ENCODE measurements at places on chromosomes 1 and 21.

DNA sequence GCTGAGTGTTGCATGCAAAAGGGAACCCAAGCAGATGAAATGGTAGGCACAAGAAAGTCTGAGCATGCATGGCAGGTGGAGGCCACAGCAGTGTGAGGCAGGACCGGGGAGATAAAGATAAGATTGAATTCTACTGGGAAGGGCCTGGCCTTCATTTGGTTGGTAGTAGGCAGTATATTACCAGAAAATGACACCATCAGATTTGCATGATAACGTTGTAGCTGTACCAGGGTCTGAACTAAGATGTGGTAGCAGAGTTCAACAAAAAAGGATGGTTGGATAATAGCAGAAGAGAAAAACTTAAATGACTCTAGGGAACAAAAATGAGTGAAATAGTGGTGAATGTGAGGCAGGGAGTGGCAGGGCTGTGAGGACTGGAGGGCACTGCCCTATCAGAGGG, 75.6 kb upstream of the DNAJC6 start:
- DNase-seq, result no peak

- DNase-seq, result no peak
Observed at GRCh38 chr1:8427493-8427892, 109.6 kb downstream of the SLC45A1 start.

DNA sequence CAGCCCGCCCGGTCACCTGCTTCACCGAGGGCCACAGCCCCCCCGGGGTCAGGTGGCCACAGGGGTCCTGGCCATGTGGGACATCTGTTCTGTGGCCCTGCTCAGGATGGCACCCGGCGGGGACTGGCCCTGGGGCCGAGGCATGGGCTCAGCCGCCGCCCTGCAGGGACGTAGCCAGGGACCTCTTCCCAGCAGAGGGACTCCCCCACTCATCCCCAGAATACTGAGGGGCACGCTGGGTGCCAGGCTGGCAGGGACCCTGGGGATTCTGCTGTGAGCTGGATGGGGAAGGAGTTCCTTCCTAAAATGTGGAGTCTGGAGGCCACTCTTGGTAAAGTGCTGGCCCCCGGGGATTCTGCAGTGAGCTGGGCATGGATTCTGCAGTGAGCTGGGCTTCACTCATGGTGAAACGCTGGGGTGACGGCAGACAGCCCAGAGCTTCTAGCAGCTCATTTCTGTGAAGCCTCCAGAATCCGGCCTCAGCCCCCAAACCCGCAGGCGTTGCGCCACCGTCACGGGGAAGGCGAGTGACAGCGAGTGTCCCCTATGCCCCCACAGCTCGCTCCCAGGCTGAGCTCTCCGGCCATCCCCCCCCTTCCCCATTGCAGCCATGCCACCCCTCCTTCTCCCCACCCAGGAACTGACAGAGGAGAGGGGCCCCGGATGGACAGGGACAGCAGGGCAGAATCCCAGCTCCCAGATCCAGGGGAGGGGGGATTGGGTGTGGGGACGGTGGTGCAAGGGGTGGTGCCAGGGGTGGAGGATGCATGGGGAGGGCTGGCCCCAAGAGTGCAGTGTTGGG, 1.4 kb downstream of the ITGB2 start:
- no peak for DNase-seq

DNA sequence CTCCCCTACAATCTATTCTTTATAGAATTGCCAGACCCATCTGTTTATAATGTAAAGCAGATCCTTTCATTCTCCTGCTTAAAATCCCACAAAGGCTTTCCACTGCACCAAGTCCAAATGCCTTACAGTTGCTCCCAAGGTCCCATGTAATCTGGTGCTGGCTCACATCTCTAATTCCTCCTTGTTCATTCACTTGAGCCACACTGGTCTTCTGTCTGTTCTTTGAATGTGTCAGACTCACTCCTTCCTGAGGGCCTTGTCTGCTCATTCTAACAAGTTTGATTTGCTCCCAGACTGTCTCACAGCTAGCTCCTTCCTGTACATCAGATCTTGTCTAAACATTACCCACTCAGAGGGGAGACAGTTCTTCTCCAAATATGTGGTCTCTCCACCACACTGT, 38.9 kb downstream of the ALG14 start:
- DNase-seq, result no peak

DNA sequence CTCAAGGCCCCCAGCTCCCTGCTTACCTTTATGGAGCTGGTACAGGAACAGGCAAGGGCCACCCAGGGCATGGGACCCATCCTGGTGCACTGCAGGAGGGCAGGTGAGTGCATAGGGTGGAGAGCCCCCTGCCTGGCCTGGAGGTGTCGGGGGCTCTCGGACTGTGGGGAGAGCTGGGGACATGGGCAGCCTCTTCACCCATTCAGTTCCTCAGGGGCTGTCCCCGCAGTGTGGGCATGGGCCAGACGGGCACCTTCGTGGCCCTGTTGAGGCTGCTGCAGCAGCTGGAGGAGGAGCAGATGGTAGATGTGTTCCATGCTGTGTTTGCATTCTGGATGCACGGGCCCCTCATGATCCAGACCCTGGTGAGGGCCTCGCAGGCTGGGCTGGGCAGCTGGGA, 7.3 kb upstream of the LGR6 start:
- no peak for DNase-seq

GRCh38 chr21:34330055-34330454, 33.8 kb upstream of the KCNE2 start:
- DNase-seq, result no peak

- no peak for DNase-seq
Observed at GRCh38 chr1:219492717-219493116, 120.2 kb downstream of the ZC3H11B start.

DNA sequence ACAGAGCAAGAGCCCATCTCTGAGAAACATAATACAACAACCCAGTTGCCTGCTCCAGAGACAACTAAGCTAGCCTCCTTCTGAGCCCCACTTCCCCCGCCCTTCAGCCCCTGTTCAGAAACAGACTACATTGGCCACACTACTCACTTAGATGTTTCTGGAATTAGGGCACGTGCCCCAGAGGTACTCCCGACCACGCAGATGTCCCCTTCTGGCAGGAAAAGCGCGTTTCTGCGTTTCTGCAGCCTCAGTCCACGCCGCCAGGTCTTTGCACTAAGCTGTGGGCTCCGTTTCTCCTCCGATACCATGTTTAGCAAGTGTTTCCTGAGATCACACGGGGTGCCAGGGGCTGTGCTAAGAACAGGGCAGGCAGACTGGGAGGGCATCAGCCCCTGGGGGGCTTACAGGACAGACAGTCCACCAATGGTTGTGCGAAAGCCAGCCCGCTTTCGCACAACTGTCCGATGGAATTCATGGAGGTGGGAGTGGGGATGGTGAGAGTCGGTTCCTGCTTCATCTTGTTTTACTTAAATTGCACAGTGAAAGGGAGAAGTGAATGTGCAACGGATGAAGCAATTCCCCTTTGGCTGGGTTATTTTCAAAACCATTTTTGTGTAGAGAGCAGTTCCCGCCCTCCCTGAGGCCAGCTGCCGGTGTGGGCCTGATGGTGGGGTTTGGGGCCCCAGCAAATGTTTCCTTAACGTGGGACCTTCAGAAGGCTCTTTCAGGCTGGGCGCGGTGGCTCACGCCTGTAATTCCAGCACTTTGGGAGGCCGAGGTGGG, 2.7 kb downstream of the PIK3CD start:
- no peak for DNase-seq

- no peak for DNase-seq
Observed at GRCh38 chr1:3956527-3957170, 56.6 kb upstream of the C1orf174 start.
